ENCODE measurements at places on chromosomes 3 and 15.

DNA sequence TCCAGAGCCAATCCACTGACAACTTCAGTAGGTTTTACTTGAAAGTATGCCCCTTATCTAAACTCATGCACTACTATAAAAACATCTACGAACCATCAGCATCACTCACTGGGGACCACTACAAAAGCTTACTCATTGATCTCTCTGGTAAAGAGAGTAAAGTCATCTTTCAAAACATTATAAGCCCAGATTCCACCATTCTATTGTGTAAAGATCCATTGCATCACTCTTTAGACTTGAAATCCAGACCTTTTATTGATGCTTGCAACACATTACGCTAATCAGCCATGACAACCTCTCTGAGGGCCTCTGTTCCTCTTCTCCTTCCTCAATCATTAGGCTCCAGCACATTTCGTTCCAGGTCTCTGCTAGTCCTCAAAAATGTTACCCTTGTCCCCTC lies 248.9 kb upstream of the WNT5A start:
- DNase-seq, result no peak

DNA sequence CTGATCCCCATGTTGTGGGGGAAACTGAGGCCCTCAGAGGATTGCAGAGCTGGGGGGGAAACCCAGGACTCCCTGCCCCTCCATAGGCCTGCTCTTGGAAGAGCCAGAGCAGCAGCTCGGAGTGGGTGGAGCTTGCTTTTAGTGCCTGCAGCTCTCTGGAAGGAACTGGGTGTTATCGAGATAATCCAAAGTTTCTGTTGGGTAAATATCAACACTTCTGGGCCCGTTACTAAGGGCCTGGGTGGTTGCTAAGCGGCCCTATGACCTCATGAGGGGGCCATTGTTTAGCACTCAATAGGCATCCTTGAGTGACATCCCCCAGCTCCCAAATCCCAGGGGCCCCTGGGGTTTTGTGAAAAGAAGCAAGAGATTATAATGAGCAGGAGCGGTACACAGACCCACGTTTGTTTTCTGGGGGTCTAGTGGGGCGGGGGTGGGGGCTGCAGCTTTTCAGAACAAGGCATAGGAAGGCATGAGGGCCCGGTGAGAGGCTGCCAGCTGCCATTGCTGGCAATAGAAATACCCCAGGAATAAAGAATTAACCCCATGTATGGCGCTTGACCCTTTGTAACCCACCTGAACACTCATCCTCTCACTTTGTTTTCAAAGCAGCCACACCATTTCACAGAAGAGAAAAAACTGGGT lies 48.3 kb upstream of the ATP2B2 start:
- DNase-seq, result no peak

- no peak for DNase-seq
These were observed 2.8 kb downstream of the NR2E3 start for GRCh38 chr15:71812966-71813722.

DNA sequence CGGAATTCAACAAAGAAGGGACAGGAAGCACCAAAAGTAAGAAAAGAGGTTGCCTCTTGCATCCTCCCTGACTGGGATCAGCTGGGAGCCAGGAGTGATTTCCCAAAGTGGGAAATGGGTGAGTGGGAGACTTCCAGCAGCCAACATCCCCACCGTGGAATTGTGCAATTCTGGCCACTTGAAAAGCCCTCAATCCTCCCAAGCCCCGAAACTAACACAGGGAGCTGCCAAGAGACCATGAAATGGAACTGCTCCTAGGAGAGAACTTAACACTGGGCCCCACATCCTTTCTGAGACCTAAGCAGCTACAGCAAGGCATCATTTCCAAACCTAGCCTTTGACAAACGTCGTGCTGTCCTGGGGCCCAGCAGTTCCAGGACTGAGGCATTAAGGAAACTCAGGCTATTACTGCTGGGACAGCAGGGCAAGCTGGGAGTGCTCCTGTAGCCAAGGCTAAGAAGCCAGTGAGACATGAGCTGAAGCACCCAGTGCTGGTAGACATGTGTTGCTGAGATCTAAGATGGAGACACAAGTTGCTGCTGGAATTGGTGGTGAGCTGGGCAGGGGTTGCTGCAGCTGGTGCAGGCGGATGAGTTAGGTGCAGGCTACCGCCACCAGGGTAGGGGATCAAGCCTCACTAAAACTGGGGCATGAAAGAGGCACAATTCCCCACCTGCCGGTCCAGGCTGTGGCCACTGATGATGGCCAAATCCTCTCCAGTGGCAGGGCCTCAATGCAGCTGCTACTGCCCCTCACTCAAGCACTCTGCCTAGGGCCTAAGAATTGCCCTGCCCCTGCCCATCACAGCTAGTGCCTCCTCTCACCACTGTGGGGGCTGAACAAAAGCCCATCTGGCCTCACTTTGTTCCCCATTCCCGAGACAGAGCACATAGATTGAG lies 43.9 kb downstream of the ALDH1A2 start:
- DNase-seq, result no peak

GRCh38 chr15:50506121-50506520 lies 40.3 kb downstream of the USP50 start:
- DNase-seq, result no peak

- no peak for DNase-seq
These were observed 25.2 kb upstream of the SLCO2A1 start for GRCh38 chr3:134054881-134055280.

- DNase-seq, result no peak
These were observed 82.8 kb upstream of the MRPS22 start for GRCh38 chr3:139260793-139261736.

- no peak for DNase-seq
These were observed 36.9 kb downstream of the NR1D2 start for GRCh38 chr3:23981955-23982354.

DNA sequence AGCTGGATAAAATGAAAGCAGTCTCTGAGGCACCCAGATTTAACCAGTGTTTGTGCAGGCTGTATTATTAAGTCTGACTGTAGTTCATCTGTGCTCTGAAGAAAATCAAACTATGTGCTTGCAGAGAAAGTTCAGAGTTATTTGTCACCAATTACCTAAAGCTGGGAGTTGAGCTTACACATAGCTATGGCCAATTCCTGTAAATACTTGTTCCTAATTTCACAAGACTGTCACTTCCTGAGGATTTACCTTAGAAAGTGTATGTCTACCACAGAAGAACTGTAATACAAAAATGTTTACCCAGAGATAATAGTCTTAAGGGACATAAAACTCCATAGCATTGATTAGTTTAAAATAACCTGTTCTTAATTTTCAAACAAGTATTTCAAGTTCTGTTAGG lies 628.4 kb upstream of the TGFBR2 start:
- no peak for DNase-seq

Data from activated T-helper 9 cell treated with anti-CD3 and anti-CD28 coated beads, Interleukin-2, amount 50 U/mL, for 16 hours (primary cell).